ENCODE measurements at places on chromosomes 5 and 9.
A peak's percentile ranks its signal among the peaks of the same experiment; 100 is the strongest.

DNA sequence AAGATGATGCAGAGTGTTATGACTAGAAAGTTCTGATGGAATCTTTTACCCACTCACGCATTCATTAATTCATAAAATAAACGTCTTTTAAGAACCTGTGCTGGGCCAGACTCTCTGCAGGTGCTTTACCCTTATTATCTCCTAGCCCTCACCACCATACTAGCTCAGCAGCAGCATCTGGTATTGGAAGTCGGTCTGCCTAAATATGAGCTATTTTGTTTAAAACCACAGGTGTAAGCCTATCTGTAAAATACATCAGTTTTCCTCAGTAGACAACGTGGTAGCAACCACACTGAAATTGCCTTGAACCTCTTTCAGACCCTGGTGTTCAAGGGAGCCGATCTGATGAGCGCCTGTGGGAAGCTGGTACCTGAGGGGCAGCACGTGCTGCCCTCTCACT, 69.4 kb downstream of the PPIC start:
- no peak for DNase-seq

DNA sequence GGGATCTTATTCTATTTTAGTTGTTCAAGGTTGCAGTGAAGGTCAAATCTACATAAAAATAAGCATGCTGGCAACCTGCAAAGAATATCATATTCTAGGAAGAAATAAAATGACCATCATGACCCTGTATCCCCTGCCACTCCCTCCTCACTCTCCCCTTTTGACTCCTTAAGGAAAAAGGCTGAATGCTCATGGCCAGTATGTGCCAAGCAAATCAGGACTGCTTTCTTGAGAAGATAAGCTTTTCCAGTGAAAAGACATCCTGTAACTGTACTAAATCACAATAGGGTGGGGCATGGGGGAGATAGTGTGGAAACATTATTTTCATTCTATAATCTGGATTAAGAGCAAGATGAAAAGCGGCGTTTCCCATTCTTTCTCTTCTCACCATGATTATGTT, 100.6 kb upstream of the LIFR start:
- DNase-seq, result no peak

DNA sequence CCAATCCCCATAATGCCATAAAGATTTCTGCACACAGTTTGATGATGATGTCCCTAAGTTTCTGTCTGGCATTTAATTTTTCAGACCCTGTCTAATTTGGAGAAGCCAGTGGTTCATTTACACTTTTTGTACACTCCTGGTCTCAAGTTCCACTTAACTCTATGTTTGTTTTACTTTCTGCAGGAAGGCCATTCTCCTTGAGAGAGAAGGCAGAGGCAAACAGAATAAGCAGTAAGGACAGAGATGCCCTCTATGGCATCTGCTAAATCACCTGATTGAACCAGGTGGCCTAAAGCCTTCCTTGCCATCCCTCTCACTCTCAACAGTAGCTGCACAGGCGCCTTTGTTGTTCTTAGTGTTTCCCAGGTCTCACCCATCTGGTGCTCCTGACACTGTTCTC, 86.1 kb upstream of the LRRTM2 start:
- no peak for DNase-seq

- DNase-seq, result no peak
Observed at GRCh38 chr9:87564111-87564510, 66.4 kb downstream of the DAPK1 start.

GRCh38 chr5:1551426-1552301, 27.9 kb upstream of the LPCAT1 start:
- no peak for DNase-seq

GRCh38 chr9:72592502-72593403, 71.3 kb downstream of the TMC1 start:
- DNase-seq, result no peak

- no peak for DNase-seq
Observed at GRCh38 chr5:76152161-76152560, 69.0 kb downstream of the SV2C start.

GRCh38 chr9:30507166-30507565, 1877.3 kb upstream of the ACO1 start:
- no peak for DNase-seq

DNA sequence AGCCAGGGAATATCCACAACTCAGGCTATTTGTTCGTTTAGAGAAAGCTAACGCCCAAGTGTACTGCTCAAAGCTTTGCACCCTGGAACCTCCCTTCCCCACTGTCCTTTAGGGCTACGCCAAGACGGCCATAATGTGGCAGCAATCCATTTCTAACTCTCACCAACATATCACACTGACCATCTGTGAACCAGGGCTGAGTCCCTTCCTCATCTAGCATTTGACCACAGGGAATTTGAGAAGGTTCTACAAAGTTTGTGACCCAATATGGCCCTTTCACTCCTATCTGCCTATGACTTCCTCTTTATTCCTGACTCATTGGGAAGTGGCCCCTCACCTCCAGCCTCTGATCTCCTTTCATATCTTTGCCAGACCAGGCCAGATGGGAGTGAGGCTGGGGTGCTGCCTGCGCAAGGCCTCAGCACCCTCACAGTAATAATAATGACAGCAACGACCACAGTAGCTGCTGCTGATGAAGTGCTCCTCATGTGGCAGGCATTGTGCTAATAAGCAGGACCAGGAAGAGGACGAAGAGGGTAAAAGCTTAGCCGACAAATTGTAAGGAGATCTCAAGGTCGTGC, 9.3 kb upstream of the ARAP3 start:
- no peak for DNase-seq

DNA sequence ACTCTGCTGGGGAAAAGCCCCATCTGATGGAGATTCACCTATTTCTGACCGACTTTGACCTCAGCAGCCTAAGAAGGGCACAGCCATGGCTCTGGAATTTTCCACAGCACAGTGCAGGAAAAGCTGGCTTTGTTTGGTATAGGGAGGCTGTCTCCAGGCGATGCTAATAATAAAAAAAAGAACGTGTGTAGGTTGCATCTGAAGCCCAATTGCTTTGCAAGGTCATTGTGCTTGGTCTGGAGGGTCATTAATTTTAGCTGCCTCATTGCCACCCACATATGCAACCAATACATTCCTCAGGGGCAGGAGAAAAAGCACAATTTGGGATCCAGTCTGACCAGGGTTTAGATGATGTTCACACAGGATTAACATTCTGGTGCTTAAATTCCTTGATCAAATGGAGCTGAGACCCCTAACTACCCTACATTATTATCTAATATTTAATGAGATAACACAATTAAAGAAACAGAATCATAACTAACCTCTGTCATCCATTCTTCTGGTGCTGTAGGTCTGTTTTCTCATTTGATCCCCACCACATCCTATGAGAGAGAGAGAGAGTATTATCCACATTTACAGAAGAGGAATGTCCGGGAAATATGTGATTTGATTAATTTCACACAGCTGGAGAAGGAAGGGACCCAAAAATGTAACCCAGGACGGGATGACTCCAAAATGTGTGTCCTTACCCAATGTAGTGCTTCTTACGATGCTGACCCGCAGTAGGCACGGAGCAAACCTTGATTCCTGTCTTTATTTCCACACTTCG, 175.9 kb downstream of the RFK start:
- no peak for DNase-seq

DNA sequence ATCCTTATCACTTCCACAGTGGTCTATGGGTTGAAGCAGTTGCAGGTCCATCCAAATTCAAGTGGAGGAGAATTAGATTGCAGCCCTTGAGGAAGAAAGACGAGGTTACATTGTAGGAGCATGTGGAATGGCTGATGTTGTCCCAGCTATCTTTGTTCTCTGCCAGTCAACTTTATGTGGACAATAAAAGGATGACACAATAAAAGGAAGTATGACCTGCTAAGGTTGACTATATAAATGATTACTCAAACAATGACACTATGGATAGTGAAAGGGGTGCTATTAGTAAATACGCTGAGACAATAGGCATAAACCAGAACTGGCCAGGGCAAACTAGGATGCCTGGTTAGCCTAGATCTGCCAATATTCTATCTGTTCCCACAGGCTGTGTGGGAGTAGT, 12.8 kb upstream of the ZNF618 start:
- DNase-seq, result no peak

DNA sequence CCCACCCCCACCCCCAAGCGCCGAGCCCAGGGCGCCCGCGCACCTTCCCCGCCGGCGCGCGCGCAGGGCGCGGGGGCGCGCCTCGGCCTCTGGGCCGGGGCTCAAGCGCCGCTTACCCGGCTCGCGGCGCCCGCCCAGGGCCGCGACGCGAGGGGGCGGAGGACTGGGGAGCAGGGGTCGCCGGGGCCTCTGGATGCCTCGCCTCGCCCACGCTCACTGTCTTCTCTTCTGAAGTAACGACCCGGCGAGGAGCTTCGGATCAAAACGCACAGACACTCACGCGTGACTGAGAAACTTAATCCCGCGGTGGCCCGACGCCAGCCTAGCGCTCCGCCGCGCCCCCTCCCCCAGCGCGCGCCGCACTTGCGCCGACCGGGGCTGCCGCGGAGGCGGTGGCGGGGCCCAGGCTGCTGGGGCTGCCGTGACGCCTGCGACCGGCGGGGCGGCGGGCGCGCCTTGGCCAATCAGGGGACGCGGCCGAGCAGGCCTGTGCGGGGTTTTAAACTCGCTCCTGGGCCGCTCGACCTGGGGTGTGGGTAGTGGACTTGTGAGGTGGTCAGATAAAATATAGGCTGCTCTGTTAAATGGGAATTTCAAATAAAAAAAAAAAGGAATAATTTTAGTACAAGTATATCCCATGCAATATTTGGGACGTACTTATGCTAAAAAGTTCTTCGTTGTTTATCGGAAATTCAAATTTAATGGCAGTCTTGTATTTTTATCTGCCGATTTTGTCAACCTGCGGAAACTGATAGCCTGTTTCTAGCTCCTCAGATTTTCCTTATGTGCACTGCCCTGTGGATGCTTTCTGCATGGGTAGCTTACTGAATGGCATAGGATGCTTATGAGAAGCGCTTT, at the start of gene MPDZ:
Gene MPDZ, minus strand, starts transcription at position 409 of the 858 bp plus-strand sequence. CDS start 29,377 bp downstream, outside the sequence.
- DNase-seq, result no peak

DNA sequence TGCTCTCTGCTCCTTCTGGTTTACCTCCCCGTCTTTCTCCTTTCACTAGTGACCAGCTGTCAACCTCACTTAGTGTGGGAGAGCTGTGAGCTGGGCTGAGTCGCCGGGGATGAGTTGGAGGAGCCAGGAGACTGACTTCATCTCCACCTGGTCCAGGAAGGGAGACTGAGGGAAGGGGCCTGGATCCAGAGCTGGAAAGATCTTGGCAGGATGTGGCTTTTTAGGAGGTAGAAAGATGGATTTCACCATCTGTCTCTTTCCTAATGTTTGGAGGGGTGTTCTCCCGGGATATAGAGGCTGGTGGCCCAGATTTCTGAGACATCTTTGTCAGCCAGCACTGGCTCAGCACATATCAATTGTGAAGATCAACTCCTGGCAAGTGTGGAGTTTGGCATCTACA, 37.1 kb upstream of the TNC start:
- no peak for DNase-seq

DNA sequence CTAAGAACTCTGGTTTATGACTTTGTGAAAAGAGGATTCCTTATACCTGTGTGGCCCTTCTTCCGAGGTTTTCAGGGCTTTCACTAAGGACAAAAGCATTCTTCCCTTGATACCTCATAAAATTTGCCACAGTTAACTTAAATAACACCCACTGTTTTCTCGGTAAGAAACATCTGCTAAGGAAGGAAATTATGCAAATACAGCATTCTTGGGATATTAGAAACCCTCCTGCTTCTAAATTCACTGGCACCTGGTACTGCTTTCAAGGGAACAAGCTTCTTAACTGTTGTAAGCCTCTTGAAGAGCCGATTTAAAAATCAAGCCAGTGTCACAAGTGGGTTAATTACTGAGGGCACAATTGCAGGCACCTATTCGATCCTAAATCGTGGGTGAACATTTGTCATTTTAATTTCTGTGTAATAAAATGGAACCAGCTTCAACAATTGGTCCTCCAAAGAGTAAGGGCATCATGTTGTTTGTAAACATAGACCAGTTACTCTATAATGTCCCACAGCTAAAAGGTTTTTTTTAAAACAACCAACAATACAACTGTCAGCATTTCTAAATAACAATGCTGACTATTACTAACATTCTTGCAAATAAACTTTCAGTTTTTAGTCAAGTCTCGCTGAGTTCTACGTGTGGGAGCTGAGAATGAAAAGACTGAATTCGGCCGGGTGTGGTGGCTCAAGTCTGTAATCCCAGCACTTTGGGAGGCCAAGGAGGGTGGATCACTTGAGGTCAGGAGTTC, 26.6 kb downstream of the AK3 start:
- no peak for DNase-seq

DNA sequence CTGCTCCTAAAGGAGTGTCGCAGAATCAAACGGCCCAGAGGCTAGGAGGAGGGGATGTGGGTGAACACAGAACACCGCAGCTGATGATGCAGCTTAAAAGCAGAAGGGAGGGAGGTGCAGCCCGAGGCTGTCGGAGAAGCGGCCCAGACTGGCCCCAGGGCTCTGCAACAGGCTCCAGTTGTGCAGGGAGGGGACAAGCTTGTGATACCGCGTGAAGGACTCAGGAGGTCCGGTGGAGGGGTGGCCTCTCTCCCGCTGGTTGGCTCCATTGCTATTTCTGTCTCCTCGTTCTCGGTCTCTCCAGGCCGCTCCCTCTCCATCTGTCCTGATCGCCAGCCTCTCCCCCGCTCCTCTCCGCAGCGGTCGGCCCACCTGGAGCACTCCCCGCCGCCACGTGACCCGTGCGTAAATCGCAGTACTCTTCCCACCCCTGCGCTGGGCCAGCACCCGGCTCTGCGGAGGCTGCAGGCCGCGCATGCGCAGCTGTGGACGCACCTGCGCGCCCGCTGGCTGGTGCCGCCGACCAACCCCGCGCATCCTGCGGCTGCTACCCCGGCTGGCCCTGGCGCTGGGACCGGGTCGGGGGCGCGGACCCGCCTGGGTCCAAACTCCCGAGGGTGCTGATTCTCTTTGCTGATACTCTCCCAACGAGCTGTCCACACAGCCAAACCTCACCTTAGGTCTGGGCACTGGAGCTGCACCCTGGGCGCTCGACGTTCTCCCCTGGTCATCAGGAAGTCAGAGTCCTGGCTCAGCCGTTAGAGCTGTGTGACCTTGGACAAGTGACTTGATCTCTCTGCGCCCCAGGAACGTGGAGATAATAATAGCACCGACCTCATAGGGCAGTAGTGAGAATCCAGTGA, 3.7 kb upstream of the STXBP1 start:
- DNase-seq, result peak; percentile 85

- no peak for DNase-seq
Observed at GRCh38 chr5:32833663-32834062, 122.5 kb downstream of the NPR3 start.

Data from GM12892 (cell line).